Aortic smooth muscle cell (primary cell): ENCODE measurements at places on chromosomes 1 and 21. TPM values are rescaled to one million over a fixed set of nuclear protein-coding genes. Genes with fewer than 3 reads are reported as not detected.

The PLD5 gene
- total RNA-seq = not detected in 2 replicates

The CBS gene
- total RNA-seq = 8.7 and 9.8 TPM in 2 replicates

The CACNA1S gene
- total RNA-seq = not detected in 2 replicates

The DMRTA2 gene
- total RNA-seq = 0.12 and 0.13 TPM in 2 replicates
